Aorta (tissue), 5 donors: ENCODE measurements at places on chromosomes 6 and 20.

- peak; percentile 76 for DNase-seq
Measured at GRCh38 chr6:105981002-105981887, 104.9 kb upstream of the PRDM1 start.

- no peak for DNase-seq
Measured at GRCh38 chr6:17021539-17021889, 80.3 kb upstream of the STMND1 start.

DNA sequence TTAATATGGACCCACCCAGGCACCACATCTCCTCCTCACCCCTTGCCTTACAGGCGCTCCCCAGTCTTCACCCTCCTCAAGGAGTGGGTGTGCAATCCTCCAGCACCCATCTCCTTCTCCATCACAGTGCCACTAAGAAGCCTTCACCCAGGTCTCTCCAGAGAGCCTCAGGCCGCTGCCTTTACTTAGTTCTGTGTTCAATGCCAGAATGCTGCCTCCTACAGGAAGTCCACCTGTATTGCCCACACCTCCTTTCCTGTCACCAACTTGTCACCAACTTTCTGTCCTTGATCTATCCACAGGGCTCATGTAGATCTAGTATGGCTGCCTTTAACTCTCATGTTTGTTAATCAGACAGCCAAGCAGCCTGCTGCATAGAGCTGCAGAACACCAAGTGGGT lies 586 bp upstream of the LST1 start:
- no peak for DNase-seq

- no peak for DNase-seq
Measured at GRCh38 chr20:20710443-20711315, 1.8 kb downstream of the RALGAPA2 start.

GRCh38 chr6:9532621-9533557 lies 882.0 kb downstream of the TFAP2A start:
- DNase-seq = no peak

DNA sequence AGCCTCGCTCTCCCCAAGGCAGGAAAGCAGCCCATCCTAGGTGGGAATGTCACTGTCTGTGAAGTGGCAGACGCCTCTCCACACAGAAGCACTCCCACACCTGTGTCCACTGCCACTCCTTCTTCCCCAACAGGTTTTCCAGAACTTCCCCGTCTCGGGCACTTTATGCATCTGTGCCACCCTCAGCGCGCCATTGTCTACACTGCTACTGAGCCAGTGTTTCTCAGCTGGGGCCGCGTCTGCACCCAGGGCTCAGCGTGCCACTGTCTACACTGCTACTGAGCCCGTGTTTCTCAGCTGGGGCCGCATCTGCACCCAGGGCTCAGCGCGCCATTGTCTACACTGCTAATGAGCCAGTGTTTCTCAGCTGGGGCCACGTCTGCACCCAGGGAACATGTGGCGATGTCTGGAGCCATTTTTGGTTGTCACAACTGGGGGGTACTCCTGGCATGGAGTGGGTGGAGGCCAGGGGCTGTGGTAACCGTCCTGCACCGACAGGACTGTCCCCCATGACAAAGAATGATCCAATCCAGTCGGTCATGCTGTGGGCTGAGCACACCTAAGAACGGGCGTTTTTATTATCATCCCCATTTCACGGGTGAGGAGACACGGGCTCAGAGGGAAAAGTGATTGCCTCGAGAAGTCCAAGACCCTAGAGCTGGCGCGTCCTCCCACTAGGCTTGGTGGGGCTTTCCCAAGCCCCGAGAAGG lies 41.7 kb upstream of the ZBP1 start:
- no peak for DNase-seq

DNA sequence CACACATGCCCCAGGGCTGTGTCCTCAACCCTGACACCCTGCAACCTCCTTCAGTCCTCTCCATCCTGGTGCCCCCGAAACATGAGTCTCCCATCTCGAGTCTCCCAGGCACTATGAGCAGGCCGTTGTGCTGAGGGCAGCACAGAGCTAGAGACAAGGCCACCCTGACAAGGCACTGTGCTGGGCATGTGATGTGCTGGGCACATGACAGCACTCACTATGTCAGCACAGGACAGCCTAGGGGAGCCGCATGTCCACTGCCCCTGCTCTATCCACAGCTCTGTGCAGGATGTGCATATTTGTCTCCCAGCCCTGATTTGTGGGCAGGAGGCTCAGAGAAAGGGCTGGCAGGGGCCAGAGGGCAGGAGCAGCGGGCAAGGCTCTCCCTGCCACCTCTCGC lies 362.1 kb upstream of the AGPAT4 start:
- DNase-seq = no peak

GRCh38 chr6:150435832-150436231 lies 67.0 kb downstream of the IYD start:
- no peak for DNase-seq

GRCh38 chr6:133612459-133612858 lies 276.5 kb upstream of the TCF21 start:
- no peak for DNase-seq

DNA sequence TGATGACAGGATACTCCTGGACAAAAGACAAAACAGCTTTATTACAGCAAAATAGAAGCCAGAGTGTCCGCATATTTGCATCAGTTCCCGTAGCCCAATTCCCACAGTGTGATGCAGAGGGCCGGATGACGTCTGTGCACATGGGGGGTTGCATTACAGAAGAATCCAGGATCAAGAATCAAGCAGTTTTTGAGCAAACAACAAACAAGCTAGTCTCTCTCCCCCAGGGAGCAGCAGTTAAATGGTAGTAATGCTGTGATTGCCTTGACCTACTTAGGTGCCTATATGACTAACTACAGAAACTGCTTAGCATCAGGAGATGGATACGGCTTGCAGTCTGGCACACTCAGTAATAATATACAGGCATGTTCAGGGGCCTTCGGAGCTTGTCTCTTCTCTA lies 3.2 kb upstream of the SDHAF4 start:
- DNase-seq = no peak

DNA sequence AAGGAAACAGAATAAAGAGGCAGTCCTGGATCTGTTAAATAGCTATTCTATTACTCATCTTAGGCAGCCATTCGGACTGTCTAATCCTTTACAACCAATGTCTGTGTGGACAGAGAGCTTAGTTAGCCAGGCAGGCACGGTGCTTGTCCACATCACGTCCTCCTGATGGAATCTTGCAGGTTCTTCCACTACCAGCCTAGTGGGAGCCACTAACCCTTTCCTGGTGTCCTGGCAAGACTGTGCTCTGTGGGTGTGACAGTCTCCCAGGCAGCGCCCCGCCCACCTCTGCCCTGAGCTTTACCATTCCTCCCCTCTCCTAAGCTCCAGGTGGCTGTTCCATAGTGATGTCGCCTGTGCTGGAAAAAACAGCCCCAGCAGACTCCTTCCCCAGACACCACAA lies 78.3 kb upstream of the CLDN20 start:
- DNase-seq = no peak

- no peak for DNase-seq
Measured at GRCh38 chr20:54525916-54526590, 50.7 kb downstream of the DOK5 start.

GRCh38 chr6:104325341-104326172 lies 534.2 kb downstream of the HACE1 start:
- no peak for DNase-seq

DNA sequence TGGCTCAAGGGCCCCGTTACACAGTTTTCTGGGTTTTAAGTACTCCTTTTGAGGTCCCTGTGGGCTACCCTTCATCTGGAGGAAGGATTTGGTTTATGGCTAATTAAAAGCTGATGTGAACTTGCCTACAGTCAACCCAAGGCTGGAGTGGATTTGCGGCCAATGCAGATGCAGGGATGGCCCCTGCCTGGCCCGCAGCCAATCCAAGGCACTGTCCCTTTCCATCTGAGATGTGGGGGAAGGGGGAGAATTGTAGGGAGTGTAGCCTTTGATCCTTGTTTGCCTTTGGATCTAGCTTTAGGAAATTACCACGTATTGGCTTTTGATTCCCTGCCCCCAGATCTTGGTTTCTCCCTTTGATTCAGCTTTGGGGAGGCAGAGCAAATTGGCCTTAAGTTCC lies 128.0 kb upstream of the GGTLC1 start:
- no peak for DNase-seq

GRCh38 chr6:51868591-51869355 lies 218.6 kb downstream of the PKHD1 start:
- DNase-seq = no peak

GRCh38 chr20:64082820-64083377 lies 1.3 kb downstream of the LKAAEAR1 start:
- DNase-seq = no peak

DNA sequence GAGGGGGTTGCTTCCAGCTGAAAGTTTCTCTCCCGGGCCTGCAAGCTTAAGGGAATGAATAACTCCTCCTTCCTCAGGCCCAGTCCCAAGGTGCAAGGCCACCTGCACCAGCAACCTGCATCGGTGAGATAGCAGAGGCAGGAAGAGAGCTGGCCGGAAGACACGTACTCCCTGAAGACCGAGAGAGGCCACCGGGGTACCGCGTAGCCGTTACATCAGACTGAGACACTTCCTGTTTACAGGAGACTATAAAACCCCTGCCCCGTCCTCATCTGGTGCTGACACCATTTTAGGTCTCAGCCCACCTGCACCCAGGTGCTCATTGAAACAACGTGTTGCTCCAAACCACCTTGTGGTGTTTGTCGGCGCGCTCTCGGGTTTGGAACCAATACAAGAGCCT lies 60.5 kb upstream of the PRND start:
- DNase-seq = no peak

- DNase-seq = peak; percentile 95
Measured at GRCh38 chr6:157323255-157323965, at the start of gene TMEM242. TSS of gene TMEM242 (minus strand) at chr6:157323519. CDS start at chr6:157323499, 20 bp downstream.

GRCh38 chr20:63652192-63652980 lies 838 bp downstream of the STMN3 start:
- DNase-seq = no peak

GRCh38 chr6:170344631-170345576 lies 38.3 kb downstream of the FAM120B start:
- no peak for DNase-seq

GRCh38 chr6:4185419-4185818 lies 50.0 kb upstream of the ECI2 start:
- no peak for DNase-seq

DNA sequence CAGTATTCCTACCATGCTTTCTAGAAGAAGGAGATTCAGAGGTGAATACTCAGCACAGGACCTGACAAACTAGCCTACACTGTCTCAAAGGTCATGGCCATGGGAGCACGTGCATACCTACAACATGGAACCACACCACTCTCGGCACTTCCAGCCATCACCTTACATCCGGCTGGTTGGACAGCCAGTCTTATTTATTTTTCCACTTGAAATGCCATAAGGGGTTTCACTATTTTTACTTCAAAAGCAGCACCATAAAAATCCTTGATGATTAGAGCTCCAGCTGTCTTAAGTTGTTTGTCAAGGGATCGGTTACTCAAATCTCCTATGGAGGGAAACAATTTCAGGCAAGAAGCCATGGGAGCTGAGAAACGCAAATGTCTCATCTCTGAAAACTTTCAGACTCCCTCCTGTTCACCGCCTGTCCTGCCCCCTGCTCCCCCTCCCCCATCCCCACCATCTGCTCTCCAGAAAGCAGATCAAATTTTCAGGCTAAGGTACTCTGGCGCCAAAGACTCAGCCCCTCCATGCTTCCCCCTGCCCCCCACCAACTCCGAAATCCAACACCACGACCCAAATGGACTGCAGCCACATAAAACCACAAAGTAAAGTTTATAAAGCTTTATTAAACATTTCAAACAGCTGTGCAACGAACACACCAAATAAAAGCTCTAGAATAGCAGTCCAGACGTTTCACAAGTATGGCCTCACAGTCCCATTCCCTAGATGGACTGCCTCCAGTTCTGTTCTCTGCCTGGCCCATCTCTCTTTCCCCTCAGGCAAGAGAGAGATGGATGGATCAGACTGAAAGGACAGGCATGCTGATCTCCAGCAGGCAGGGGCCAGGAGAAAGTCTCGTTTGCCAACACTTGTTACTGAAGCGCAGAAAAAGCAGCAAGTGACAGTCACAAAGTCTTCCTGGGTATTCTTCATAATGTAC lies 4.0 kb upstream of the NNAT start:
- DNase-seq = no peak

DNA sequence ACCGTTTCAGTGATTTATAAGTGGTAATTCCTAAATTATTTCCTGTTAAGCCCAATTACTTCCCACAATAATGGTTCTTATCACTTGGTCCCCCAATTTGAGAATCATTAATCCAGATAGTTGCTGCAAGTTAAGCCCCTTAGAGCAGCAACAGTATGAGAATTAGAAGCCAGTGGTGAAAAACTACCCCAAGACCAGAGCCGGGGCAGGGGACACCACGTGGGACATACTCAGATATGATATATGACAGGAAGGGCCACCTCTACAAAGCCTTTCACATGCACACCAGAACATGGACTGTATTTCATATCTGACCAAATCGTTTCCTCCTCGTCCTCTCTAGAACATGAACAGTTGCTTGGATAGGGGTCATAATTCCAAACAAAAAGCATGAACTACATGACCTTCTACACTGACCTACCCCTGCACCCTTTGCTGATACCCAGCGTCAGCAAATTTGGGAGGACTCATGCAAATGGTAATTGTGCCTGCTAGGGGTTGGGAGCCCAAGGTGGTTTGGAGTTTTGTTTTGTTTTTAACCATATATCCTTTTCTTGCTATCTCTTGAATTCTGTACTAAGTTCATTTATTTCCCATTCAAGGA lies 3.9 kb downstream of the JAG1 start:
- no peak for DNase-seq

DNA sequence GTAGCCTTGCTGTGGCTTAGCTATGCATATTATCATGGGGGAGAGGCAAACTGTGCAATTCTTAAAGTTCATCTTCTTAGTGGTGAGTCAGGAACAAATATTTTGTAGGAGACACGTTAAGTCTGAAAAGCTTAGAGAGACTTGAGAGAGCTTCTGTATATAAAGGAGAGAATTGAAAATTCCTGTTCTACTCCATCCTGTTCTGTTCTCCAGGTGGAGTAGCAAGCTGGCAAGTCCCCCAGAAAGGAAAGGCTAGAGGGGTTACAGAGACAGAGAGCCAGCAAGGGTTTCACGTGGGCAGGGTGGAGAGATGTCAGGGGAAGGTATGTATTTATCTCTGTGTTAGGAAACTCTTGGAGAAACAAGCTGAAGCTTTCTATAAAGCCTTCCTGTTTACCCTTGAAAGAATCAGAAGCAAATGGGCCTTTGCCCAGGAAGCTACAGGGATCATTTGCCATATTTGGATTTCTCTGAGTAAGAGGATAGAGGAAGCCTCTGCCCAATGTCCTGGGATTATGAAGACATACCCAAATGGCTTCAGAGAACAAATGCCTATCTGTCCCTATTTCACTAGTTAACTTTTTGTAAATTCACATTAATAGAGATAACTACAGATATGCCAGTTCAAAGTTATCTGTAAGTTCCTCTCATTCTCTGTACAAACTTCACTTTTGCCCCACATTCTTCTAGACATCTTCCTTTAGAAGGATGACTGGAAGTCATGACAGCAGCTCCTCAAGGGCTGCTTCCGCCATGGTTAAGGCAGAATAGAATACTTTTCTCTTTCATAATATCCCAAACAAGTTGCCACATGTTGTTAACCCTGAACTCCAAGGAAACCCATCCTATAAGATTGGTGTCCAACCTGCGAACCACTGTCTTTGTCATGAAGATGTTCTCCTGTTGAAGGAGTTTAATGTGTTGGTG lies 126.7 kb upstream of the NEDD9 start:
- no peak for DNase-seq

- peak; percentile 51 for DNase-seq
Measured at GRCh38 chr6:29685718-29686326, 4.9 kb upstream of the ZFP57 start.
